ENCODE measurements at places on chromosomes 5 and 9.

GRCh38 chr9:71604197-71605063, 163.9 kb downstream of the CEMIP2 start:
- peak; percentile 44 for DNase-seq

DNA sequence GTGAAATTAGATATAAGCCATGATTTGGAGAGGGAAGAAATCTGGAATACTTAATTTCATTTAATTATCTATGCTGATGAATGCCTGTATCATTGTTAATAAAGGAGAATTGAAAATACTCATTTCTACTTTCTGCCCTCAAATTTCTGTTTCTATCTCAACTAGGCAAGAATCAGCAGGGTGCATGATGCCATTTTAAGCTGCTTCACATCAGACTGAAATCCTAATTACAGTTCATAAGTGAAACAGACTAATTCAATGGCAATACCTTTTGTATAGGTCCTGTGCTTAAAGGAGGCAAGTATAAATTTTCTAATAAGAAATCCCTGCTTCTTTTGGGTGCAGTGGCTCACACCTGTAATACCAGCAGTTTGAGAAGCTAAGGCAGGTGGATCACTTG, 22.3 kb upstream of the TAL2 start:
- DNase-seq: no peak

DNA sequence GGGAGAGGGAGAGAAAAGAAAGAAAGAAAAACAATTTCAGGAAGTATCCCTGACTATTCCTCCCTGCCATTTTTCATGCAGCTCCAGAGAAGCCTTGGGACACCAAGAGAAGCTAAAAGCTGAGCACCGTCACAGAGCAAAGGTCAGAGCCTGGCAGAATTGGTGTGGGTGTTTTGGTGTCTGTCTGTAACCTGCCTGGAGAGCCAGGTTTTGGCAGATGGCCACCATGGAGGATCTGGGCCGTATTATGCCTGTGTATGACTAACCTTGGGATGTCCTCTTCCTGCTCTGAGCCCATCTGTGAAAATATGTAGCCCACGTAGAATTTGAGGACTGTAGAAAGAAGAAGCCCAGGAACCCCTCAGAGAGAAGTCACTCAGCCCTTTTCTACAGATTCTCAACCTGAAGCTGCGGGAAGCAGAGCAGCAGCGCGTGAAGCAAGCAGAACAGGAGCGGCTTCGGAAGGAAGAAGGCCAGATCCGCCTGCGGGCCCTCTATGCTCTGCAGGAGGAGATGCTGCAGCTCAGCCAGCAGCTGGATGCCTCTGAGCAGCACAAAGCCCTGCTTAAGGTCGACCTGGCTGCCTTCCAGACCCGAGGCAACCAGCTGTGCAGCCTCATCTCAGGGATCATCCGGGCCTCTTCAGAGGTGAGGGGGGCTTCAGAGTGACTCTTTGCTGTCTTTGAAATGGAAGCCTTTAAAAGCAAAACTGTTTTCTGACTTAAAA, 18.8 kb downstream of the GLE1 start:
- no peak for DNase-seq

DNA sequence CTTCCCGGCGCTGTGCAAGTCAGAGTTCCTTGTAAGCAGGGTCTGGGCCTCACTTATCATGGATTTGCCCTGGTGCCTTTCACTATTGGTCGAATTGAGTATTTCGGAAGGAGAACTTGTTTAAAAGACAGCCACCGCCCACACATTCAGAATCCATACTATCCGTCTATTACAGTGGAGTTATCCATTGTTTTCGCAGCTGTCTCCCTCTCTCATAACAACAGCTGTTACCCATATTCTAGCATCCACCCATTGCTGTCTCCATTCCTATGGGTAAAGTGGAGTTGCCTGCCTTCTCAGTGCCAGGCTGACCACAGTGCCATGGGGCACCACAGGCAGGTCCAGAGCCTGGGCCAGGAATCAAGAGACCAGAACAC, 20.2 kb downstream of the FAXDC2 start:
- DNase-seq: no peak

DNA sequence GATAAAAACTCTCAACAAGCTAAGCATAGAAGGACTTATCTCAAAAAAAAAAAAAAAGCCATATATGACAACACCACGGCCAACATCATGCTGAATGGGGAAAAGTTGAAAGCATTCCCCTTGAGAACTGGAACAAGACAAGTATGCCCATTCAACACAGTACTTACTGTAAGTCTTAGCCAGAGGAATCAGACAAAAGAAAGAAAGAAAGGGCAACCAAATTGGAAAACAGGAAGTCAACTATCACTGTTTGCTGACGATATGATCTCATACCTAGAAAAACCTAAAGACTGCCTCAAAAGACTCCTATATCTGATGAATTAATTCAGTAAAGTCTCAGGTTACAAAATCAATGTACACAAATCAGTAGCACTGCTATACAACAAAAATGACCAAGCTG, 24.6 kb upstream of the PTGER4 start:
- DNase-seq: no peak

DNA sequence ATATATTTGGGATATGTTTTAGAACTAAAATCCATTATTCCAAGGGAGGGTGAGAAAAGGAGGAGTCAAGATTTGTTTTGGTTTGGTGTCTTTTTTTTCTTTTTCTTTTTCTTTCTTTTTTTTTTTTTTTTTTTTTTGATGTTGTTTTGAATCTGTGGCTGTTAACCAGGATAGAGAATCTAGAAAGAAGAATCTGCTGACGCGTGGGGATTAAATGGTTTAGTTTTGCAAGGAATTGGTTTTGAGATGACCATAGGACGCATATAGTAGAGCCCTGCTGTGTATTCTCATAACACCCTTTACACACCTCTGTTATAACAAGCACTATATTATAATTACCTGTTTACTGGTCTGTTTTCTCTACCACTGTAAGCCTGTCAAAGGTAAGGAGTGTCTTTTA, 9.4 kb downstream of the RABGAP1 start:
- DNase-seq: no peak

DNA sequence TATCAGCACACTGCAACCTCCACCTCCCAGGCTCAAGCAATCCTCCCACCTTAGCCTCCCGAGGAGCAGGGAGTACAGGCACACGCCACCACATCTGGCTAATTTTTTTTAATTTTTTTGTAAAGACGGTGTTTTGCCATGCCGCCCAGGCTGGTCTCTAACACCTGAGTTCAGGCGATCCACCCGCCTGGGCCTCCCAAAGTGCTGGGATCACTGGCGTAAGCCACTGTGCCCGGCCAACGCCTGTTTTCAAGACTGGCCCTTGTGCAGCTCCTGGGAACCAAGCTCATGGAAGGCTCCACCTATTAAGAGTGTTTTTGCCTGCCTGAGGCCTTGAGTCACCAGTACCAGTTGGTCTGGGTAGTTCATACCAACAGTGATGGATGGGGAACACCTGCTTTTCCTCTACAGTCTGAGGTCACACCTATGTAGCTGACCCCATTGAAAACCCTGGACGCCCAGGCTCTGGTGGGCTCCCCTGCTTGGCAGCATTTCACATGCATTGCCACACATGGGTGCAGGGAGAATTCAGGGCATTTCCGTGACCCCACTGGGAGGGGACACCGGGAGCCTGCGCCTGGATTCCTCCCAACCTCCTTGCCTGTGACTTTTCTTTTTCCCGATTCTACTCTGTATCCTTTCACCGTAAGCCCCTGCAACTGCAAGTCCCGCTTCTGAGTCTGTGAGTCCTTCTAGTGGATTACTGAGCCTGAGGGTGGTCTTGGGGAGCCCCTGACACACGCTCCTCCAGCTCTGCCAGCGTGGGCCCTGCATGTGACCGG, 63.5 kb downstream of the ZNF354C start:
- DNase-seq: no peak
